ENCODE measurements at places on chromosomes 5 and 9. TPM values are rescaled to one million over a fixed set of nuclear protein-coding genes. Genes with fewer than 3 reads are reported as not detected.

The TTC23L gene
- 0.70 TPM for total RNA-seq

The FASTKD3 gene
- total RNA-seq: 13.2 TPM

The DMGDH gene
- not detected for total RNA-seq

The SLC34A3 gene
- not detected for total RNA-seq

The TMEM215 gene
- total RNA-seq: 0.02 TPM

The SLC12A2 gene
- total RNA-seq: 13.4 TPM

The TXNDC8 gene
- total RNA-seq: not detected

The FGF10 gene
- total RNA-seq: not detected

The CLIC3 gene
- 4.5 TPM for total RNA-seq

All from A549 treated with CORT108297 at 1 μM for 4 hours (cell line).